LNCaP clone FGC (cell line): ENCODE measurements at places on chromosomes 4 and X.

DNA sequence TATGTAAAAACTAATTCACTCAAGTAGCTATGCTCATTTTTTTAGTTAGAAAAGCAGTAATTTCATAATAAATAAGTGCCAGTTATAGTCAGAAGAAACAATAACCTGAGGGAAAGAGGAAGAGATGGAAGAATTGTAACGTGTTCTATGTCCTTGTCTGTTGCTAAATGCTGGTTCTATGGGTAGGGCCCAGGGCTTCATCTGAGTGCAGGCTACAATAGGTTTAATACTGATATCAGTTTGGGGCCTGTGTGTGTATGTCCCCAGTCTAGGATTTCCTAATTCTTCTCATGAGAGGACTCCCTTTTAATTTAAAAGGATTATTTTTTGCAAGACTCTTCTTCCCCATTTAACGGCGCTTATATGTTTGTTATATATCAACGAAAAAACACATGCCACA is 3.3 kb upstream of the EREG start:
- no peak for DNase-seq

DNA sequence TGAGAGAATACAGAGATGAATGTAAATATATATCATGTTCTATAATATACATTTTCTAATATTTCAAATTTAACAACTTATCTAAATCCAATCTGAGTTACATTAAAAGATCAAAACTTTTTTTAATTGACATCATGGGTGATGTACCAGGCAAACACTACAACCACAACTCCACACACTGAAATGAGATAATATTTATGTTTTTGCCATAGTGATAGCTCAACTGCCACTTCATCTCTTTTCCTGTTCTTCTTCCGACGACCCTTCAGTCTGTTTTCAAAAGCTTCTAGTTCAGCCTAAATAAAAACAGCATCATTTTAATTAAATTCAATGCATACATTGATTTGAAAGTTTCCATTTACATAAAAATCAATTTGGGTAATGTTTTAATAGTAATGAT is 10.2 kb upstream of the CORIN start:
- DNase-seq, result no peak

DNA sequence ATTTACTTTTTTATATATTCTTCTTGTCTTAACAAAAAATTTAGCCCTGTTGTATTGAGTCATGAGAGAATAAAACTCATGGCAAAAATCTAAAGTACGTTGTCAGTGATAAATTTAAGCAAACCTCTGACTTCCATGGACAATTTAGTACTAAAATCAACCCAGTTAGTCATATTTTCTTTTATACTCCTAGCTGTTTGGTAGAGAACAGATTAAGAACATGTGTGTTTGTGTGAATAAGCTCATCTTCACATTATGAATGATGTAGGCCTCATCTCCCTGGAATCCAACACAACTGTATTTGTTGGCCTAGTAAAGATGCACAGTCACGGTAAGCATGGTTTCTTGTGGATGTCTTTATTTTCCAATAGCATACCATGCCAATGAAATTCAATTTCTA is 40.8 kb upstream of the FAM47B start:
- DNase-seq, result no peak

DNA sequence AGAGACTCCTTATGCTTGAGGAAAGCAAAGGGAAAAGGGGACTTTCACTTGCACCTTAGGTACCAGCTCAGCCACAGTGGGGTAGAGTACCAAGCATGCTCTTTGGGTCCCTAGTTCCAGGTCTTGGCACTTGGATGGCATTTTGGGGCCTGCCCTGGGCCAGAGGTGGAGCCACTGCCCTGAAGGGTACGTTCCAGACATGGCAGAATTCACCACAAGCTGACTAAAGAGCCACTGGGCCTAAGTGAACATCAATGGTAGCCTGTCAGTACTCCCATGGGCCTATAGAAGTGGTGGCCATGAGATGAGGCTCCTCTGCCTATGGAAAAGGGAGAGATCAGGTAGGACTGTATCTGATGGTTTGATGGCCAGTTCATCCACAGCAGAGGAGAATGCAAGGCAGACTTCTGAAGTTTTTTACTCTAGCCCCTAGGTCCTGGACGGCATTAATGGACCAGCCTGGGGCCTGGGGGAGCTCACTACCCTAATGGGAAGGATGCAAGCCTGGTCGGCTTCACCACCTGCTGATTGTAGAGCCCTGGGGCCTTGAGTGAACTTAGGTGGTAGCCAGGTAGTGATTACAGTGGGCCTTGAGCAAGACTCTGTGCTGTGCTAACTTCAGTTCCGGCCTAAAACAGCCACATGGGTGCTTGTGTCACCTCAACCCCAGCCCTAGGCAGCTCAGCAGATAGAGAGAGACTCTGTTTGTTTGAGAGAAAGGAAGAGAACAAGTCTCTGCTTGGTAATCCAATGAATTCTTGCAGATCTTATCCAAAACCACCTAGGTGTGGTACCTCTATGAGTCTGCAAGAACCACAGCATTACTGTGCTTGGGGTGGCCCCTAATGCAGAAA is 19.8 kb upstream of the HSFX4 start:
- no peak for DNase-seq

GRCh38 chrX:33892670-33893069 is 239.4 kb downstream of the FAM47A start:
- peak; percentile 3 for DNase-seq

DNA sequence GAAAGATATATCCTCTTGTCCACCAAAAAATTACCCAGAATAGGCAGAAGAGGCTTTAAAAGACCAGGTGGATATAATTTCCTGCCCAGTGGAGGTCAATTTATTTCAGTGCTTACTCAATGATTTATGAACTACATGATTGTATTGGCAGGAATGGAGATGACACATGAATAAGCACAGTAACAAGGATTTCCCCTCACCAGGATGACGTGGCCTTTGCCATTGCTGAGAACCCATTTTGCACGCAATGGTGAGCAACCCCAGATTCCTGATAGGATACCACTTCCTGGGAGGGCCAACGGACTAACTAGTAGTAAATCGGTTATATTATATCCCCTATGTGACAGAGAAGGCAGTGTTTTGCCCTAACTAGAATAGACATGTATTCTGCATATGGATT is 11.6 kb upstream of the TTC29 start:
- DNase-seq, result no peak

- no peak for DNase-seq
These were observed 92.0 kb downstream of the PHEX start for GRCh38 chrX:22124098-22124497.

DNA sequence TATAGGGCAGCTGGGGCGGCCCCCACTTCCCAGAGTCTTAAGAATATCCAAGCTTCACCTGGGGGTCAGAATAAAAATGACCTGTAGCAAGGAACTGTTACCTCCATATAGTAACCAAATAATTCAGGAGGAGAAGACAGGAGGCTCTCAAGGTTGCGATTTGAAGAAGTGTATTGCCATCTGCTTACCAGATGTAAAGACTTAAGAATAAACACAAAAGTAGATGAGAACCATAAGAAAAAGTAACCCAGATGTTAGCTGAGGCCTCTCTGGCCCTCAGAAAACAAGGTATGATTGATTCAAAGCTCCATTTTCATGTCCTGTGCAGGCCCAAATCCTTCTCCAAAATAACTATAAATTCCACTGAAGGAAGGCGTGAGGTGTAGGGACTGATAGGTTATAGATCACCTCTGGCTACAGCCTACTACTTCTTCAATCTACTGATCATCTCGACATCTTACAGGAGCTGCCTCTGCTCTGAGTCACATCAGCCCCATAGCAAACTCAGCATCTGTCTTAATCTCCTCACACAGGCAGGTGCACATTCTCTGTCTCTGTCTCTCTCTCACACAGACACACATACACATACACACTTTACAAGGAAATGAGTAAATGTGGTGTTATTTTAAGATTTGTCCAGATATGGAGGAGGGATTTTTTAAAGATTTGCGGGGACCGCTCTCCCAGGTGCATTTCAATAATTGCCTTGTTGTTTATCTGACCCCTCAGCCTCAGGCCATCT is 193.9 kb upstream of the EDNRA start:
- DNase-seq, result no peak

- no peak for DNase-seq
These were observed 436.1 kb downstream of the PCDH7 start for GRCh38 chr4:31156221-31156620.

GRCh38 chr4:38365261-38365660 is 298.7 kb upstream of the KLF3 start:
- peak; percentile 26 for DNase-seq

DNA sequence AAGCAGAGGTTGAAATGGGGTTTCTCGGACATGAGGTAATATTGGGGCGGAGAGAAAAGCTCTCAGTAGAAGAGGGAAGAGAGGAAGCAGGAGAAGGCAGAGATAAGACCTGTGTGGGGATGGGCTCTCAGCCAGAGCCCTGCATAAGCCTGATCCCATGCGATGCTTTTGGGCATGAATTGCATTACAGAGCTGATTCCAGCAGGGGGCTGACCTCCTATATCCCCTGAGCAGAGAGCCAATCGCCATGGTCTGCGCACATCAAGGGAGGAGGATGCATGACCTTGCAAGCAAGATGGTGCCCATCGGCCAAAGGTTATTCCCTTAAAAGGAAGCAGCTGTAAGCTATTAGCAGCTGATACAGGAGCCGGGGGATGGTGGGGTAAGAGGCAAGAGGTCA is 7.6 kb downstream of the ANOS1 start:
- no peak for DNase-seq

DNA sequence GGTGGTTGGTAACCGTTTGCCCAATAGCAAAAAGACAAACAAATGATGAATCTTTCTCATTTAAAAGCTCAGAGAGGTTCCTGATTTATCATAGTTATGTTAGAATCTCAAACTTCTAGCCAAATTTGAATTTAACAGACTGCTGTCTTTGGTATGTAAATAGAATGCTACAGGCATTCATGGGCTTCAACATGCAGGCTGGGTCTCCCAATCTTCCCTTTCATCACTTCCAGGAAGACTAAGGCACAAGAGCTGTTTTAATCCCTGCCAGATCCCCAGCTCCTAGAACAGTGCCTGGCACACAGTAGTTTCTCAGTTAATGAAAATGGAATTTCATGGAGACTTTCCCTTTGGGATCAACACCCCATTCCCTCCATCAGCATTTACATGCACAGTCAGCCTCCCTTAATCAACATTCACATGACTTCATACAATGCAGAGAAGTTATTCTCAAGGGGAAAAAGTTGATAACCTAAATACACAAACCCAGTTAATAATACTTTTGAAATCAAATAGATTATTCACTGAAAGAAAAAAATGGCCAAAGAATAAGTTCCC is 107.6 kb upstream of the C1QTNF7 start:
- DNase-seq, result no peak

- DNase-seq, result no peak
These were observed 238.7 kb downstream of the DHRSX start for GRCh38 chrX:2261831-2262667.

- no peak for DNase-seq
These were observed 5.4 kb downstream of the UGT2B4 start for GRCh38 chr4:69490271-69490670.

DNA sequence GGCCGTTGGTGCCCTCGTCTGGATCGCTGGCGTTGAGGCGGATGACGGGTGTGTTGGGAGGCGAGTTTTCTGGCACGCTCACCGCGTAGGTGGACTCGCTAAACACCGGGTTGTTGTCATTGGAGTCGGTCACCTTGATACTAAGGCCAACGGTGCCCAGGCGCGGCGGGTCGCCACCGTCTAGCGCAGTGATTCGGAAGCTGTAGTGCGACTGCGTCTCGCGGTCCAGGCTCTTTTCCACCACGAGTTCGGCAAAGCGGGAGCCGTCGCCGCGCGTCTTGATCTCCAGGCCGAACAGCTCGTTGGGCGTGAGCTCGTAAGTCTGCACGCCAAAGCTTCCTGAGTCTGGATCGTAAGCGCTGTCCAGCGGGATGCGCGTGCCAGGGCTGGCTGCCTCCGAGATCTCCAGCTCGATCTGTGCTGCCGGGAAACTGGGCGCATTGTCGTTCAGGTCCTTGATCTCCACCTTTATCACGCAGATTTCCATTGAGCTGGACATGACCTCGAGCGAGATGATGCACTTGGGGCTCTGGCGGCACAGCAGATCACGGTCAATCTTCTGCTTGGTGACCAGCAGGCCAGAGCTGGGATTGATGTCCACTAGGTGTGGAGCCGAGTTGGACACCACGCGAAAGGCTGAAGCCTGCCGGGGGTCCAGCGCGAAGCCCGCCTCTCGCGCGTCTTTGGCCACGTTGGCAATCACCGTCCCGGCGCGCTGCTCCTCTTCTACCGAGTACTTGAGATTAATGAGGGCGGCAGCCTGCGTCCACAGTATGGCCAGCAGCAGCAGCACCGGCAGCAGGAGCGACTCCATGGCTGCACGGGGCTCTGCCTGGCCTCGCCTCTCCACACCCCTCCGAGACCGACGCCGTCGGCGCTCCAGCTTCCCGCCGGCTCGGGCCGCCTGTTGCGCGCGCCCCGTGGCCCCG is 2.0 kb downstream of the PCDH19 start:
- no peak for DNase-seq

DNA sequence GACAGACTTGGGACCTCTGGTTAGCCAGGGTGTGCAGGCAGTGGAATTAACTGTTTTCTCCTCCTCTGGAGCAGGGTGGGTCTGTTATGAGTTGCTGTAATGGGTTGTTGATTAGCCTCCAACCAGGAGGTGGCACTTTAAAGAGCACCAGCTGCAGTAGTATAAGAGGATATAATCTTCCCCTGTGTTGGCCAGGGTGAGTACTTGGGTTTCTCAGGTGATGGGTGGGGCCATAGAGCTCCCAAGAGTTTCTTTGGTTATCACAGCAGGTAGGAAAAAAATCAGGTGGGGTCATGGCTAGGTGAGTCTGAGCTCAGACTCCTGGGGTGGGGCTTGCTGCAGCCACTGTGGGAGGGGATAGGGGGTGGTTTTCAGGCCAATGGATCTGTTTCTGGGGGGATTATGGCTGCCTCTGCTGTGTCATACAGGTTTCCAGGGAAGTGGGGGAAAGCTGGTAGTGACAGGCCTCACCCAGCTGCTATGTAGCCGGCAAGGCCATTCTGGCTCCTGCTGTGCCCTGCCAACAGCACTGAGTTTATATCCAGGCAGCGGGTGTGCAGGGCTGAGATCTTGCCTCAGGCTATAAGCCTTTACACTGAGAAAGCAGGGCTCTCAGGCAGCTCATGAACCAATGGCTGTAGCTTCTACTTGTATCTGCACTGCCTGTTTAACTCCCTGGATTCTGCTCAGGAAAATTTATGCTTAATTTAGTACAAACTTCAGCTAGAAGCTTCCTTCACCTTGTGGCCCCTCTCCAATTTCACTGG is 70.1 kb downstream of the CCNG2 start:
- DNase-seq, result no peak

DNA sequence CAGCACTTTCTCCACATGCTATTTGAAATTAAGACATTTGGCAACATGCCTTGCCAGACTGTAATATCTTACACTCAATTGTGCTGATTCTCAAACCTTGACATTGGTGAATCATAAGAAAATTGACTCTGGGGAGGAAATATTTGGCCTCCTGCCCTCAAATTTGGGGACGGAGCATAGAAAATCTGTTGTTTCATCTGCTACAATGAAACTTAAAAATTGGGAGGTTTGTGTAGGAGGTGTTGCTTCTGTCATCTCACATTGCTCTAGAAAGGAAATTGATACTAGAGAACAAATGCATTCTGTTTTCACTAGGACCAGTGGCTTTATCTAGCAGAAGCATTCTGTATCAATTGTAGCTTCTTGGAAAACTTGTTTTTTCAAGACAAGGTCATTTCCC is 5.3 kb downstream of the OCRL start:
- no peak for DNase-seq
